ENCODE measurements at places on chromosomes 11 and 22.

GRCh38 chr22:33057363-33057995, 702 bp downstream of the SYN3 start:
- DNase-seq, result no peak

- no peak for DNase-seq
These were observed 714 bp downstream of the TRIM29 start for GRCh38 chr11:120137187-120137610.

- no peak for DNase-seq
These were observed 457.9 kb upstream of the ISX start for GRCh38 chr22:34608106-34608505.

DNA sequence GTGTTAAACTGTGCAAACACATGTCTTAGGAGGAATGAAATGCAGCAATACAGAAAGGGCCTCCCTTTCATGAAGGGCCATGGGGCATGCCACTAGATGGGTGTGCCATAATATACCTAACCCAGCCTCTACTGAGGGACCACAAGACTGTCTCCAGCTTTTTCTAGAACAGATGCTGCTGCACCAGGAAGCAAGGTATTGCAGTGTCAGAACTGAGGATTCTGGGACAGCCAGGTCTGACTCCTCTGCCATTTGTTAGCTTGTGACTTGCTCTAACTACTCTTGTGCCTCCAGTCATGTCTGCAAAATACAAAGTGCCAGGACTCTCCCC, 53.2 kb downstream of the HIRA start:
- no peak for DNase-seq

- no peak for DNase-seq
These were observed 73.2 kb upstream of the BID start for GRCh38 chr22:17847360-17848078.

GRCh38 chr22:35978889-35979288, 49.7 kb downstream of the RBFOX2 start:
- DNase-seq, result no peak

DNA sequence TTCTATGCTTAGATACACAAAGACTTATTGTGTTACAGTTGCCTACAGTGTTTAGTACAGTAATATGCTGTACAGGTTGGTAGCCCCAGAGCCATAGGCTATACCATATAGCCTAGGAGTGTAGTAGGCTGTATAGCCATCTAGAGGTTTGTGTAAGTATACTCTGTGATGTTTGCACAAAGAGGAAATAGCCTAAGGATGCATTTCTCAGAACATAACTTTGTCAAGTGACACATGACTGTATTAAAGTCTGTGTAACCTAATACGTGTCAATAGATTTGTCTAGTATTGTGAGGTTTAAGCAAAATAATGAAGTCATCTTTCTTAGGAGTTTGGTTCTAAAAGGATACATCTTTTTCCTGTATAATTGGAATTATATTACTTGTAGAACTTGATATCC, 5.5 kb downstream of the ZC3H12C start:
- no peak for DNase-seq

- DNase-seq, result no peak
These were observed 34.4 kb upstream of the CD5 start for GRCh38 chr11:61067782-61068446.

DNA sequence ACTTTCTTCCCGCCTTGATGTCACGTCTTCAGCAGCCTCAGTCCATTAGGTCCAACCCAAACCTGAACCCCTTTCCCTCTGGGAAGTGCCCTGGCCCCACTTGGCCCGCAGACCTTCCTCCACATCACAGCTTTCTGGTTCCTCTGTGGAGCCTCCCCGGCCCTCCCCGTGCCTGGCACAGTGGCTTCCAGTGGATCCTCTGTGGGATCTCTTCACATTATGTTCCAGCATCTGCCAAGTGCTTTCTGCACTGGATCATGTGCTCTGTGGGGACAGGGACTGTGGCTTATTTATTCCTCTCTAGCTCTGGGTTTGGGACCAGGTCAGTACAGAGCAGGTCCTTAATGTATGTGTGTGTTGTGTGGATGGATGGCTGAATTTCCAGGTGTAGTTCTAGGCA, 30.9 kb downstream of the POLR3H start:
- DNase-seq, result peak; percentile 11

- no peak for DNase-seq
These were observed 10.4 kb upstream of the AGBL2 start for GRCh38 chr11:47725442-47726117.

DNA sequence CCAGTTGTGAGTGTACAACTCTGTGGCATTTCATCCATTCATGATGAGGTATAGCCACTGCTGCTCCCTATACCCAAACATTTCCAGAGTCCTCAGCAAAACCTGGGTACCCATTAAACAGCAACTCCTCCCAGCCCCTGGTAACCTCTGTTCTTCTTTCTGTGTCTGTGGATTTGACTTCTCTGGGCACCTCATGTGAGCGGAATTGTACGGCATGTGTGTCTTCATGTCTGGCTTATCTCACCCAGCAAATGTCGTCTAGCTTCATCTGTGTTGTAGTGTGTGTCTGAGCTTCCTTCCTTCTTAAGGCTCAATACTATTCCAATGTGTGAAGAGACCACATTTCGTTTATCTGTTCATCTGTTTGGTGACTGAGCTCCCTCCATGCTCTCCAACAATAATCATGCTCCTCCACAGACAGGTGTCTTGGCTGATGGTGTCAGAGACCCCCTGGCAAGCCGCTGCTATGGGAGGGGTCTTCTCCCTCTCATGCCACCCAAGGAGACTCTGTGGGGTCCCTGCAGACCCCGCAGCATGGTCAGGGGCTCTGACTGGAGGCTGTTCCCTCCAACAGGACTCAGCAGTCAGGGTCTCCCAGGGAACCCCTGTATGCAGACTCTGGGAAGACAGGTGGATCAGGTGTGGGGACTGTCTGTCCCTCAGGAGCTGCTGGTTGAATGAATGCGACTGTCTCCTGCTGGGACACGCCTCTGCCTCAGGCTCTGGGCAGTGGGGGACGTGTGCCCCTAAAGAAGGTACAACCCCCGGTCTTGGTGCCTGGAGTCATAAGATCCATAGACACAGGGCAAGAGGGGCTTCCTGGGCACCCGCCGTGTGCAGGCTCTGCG, 52.7 kb downstream of the SMIM38 start:
- DNase-seq, result no peak

DNA sequence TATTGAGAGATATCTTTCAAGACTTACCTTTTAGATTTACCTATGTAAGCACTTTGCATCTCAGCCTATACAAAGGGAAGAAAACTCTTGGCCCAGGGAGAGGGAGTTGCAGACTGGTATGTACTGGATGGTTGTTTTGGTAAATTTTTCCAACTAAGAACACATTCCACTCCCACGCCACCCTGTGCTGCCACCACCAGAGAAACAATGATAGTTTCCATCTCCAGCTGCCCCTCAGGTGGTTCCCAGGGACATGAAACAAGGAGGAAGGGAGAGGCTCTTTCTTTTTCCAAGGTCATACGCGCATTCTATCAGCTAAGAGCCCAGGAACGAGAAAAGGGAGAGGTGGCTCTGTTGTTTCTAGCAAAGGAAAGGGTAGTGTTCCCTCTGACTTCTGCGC, 34.4 kb downstream of the CCDC34 start:
- DNase-seq, result no peak

GRCh38 chr22:45319324-45319685, 9.6 kb downstream of the FAM118A start:
- no peak for DNase-seq

- no peak for DNase-seq
These were observed 16.0 kb downstream of the ZNRF3 start for GRCh38 chr22:28899199-28899853.
